Activated CD8-positive, alpha-beta T cell treated with anti-CD3 and anti-CD28 coated beads, Interleukin-2, amount 10 ng/mL, durations not matched to agents 7 days and 5 days (primary cell): ENCODE measurements at places on chromosomes 7 and 10.

GRCh38 chr10:77576444-77577032 is 61.1 kb downstream of the KCNMA1 start:
- no peak for DNase-seq

DNA sequence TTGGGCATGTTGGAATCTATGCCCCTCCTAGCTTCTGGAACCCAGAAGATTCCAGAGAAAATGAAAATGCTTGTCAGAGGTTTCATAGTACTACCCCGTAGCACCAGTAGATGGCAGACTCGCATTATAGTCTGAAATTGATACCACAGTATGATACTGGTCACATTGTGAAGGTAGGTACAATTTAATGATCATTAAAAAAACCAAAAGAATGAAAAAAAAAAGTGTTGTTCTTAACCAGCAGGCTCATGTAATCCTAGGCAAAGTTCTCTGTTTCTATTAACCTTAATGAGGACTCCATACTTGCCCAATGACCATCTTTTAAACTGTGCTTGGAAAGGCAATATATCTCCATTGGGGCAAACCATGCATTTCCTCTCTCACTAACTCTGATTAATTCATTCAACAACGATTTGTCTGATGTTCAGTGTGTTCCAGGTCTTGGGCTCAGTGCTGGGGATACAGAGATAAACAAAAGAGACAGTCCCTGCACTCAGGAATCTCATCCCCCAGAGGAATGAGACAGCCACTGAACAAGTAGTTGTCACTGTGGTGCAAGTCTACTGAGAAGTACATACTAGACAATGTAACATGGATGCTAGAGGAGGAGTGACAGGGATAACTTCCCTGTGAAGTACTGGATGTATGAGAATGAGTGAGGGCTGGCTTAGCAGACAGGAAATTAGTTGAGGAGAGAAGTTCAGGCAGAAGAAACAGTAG is 223.5 kb upstream of the PHYHIPL start:
- peak; percentile 23 for DNase-seq

DNA sequence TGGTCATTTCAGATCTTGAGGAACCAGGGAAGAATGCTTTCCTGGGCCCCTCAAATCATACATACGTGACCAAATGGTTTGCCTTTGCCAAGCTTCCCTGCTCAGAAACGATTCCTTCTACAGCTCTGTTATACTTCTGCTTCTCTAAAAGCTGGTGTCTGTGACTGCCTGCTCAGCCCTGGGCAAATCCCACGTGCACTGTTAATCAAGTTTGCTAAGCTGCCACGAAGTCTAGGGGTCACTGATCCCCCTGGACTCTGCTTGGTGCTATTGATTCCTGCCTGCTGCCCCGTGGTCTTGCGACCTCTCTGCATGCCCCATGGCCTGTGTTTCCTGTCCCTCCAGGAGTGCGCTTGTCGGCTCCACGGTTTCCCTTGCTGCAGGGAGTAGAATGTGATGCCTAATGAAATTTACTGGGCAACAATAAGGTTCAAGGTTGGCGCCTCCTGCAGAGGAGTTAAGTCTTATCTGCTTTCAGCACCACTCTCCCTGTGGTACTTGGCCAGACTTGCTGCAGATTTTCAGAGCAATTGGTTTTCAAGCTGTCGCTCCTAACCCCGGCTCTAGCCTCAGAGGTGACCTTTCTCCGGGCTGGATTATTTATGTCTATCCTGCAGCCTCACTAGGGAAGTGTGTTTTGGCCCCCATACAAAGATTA is 201.6 kb upstream of the FZD8 start:
- no peak for DNase-seq

DNA sequence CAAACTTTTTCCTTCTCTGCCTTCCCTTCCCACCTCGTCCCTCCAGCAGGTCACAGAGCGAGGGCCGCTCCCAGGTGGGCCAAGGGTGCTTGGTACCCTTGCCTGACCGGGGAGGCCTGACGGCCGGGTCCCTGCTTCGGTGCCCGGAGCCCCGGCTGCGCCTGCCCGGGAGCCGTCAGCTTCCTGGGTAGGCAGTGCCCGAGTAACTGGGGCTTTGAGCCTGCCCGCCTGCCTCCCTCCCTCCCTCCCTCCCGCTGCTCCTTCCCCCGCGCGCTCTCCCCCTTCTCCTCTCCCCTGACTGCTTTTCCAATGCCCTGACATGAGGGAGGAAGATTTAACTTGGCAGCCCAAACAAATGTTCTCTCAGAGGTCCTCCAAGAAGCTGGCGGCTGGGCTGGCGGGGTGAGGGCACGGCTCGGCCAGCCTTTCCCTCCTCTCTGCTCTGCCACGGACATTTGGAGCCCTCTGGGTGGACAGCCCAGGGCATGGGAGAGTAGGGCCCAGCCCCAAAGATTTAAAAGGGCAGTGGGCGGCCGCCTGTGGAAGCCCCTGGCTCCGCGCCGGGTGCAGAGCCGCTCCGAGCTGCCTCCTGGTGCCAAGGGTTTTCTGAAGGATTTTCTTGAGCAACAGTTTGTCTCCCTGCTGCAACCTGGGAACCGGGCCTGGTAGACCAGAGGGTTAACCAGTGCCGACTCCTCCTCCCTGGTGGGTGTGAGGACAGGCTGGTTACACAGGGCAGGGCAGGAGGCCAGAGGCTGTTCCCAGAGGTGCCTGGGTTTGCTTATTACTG is 2.0 kb downstream of the ZMIZ1 start:
- no peak for DNase-seq

- DNase-seq = no peak
Measured at GRCh38 chr10:98511876-98512275, 65.1 kb upstream of the HPS1 start.

DNA sequence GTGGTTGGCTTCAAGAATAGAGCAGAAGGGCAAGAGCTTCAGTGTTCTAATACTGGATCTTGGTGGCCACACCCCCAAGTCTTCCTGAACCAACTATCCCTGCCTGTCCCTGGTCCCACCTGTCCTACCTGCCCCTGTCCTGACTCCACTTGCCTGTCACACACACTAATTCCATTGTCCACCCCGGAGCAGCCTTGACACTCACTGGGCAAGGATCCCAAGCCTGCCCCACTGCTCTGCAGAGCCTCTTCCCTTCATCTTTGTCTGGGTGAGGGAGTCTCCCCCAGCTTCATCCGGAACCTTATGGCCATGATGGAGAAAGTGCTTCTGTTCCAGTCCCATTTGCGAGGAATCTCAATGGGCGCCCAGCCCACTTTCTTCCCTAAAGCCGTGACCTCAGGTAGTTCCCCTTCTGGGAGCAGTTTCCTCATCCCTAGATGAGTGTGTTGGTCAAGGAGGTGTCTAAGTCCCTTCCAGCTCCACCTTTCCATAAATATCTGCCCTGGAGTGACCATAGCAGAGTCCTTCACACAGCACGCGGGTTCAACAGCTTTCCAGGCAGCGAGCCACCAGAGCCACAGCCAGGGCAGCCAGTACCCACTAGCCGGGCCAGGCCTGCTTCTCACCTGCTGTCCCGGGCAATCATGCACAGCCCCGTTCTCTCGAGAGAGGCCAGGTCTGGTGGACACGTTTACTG is 61.5 kb downstream of the VIPR2 start:
- no peak for DNase-seq

DNA sequence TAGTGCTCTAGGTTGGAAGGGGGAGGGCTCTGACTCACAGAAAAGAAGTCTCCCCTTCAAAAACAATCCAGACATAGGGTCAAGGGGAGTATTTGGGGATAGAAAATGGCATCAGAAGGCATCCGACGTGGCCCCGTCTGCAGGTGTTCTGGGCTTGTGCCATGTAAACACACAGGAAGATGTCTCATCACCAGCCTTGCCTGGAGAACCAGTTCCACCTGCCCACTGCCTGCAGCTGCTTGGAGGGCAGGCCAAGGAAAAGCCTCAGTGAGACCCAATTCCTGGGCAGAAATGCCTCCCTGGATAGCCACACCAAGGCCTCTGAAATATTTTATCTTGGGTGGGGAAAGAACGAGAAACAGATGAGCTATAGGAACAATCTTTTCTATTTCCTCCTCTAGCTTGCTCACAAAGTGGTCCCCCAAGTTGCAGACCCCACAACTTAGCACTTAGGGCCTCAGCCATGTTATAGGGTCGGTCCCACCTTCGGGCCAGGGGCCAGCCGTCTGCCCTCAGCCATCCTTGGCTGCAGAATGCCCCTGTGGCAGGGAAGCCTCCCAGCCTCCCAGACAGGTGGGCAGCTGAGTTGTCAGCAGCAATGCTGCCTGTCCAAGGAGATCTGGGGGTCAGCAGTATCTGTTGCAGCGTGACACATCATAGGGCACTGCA is 54.3 kb upstream of the ECHDC3 start:
- DNase-seq = no peak

DNA sequence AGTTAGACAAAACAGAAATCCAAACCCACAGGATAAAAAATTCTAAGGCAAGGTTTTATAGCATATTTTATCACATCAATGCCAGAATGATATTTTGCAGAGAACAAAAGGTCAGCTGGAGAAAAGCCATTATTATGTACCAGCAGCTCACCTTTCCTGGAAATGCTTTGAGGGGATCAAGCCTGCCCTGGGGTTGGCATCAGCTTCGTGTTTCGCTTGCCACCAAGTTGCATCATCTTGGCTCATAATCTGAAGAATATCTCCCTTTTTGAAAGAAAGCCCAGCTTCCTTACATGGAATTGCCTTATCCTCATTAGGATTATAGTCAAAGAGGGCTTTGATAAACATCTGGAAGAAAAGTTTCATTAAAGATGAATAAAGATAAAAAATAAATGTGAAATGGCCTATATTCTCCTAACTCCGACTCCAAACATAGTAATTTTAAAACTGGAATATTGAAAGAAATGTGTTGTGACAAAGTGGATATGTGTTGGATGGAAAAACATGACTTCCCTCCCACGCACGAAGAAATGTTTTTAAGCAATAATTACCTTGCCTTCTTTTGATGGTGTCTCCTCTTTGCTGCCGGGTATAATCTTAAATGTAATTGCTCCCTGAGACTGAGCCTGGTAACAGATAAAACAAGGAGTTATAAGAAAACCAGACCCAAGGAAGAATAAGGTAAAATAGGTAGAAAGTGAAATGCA is 121.3 kb upstream of the ODAD2 start:
- DNase-seq = no peak

- DNase-seq = no peak
Measured at GRCh38 chr10:78905957-78906308, 162.8 kb upstream of the ZMIZ1 start.

DNA sequence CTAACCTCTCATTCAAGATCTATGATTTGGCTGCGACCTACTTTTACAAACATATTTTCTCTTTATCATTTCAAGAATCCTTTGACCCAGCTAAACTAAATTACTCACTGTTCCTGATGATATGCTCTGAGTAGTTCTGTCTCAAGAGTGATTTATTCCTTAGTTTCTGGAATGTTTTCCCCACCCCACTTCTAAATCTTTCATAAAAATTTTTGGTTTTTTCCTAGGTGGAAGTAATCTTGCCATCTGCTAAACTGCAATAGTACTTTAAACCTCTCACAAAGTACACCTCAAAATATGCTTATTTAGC is 170.8 kb downstream of the DNAJC1 start:
- DNase-seq = no peak

- peak; percentile 19 for DNase-seq
Measured at GRCh38 chr10:6011558-6011957, 34.2 kb upstream of the IL15RA start.

- peak; percentile 66 for DNase-seq
Measured at GRCh38 chr7:44046321-44047061, 2.0 kb downstream of the DBNL start.

DNA sequence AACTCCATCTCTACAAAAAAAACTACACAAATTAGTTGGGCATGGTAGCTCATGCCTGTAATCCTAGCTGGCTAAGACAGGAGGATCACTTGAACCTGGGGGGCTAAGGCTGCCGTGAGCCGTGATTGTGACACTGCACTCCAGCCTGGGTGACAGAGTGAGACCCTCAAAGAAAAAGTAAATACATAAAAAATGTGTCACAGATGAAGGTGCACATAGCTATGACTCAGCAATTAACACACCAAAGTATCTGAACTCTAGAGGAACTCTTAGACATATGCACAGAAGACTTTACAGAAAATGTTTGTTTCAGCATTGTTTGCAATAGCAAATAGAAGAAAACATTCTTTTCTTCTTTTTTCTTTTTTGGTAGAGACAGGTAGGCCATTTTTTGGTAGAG is 8.3 kb downstream of the C10orf62 start:
- DNase-seq = no peak

DNA sequence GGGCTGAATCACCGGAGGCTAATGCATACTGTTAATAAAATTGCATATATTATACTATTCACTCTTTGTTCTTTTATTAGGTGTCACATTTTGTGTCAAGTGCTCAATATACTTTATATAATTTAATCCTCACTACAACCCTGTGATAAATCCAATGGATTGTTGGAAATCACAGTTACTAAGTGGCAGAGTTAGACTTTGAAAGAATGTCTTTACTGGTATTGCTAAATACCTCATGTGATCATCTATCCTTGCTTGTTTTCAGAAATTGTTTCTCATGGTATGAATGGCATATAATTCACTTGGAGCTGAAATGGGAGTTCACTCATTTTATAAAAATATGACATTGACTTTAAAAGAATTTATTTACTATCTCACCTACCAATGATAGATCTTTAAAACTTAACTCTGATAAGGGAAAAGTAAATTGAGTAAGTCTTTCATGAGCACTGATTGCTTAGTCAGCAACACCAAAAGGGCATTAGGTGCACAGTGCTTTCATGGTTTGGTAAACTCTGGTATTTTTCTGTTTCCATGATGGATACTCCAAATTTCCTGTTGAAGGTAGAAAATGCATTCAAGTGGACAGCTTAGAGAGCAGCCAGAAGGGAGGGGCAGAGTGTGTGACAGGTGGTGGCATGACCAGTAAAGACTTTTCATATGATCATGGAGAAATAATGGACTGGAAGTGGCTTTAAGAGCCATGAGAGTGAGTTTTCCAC is 22.6 kb downstream of the ENKUR start:
- no peak for DNase-seq
